Natural killer cell (primary cell): ENCODE measurements at places on chromosomes 12 and 14. TPM values are rescaled to one million over a fixed set of nuclear protein-coding genes. Genes with fewer than 3 reads are reported as not detected.

REC8 gene
- total RNA-seq = 138 TPM

ART4 gene
- total RNA-seq = not detected

C12orf57 gene
- 157 TPM for total RNA-seq

STAB2 gene
- not detected for total RNA-seq

GRCh38 chr14:25431211-25432076 is 381.5 kb upstream of the STXBP6 start:
- H3K4me3 ChIP-seq = no peak overlapping the region
- no peak for DNase-seq
- no peak overlapping the region for H3K27ac ChIP-seq
- H3K4me1 ChIP-seq = no peaks in the 10 kb centered on the region
- H3K27me3 ChIP-seq = no peaks in the 10 kb centered on the region

GRCh38 chr14:92846162-92846897 is 52.2 kb downstream of the GOLGA5 start:
- no peak overlapping the region for H3K4me3 ChIP-seq
- no peak overlapping the region for H3K27ac ChIP-seq
- H3K27me3 ChIP-seq = no peaks in the 10 kb centered on the region
- DNase-seq = no peak
- H3K36me3 ChIP-seq = peaks cover under 1% of the 10 kb centered on the region

- H3K4me1 ChIP-seq = peaks cover 23% of the 10 kb centered on the region
- peak overlapping the region; percentile 66 for H3K27ac ChIP-seq
- H3K36me3 ChIP-seq = no peaks in the 10 kb centered on the region
Observed at GRCh38 chr12:30795410-30796312, 40.9 kb upstream of the CAPRIN2 start.

- no peak overlapping the region for H3K27ac ChIP-seq
- H3K4me3 ChIP-seq = no peak overlapping the region
- no peaks in the 10 kb centered on the region for H3K36me3 ChIP-seq
- no peaks in the 10 kb centered on the region for H3K27me3 ChIP-seq
- no peaks in the 10 kb centered on the region for H3K4me1 ChIP-seq
Observed at GRCh38 chr12:114361545-114361944, 44.4 kb downstream of the TBX5 start.

DNA sequence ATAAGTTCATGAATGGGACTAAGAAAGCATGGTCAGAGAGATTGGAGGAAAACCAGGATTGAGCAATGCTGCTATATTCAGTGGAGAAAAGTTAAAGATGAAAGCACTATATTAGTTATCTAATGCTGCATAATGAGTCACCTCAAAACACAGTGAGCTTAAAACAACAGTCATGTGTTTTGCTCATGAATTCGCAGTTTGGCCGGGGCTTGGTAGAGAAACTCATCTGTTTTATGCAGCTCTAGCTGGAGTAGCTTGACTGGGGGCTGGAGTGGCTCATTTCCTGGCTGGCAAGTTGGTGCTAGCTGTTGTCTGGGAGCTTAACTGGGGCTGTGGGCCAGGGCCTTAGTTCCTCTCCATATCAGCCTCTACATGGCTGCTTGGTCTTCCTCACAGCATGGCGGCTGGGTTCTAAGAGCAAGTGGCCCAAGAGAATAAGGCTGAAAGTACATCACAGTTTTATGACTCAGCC is 90.1 kb downstream of the ADCK1 start:
- H3K27ac ChIP-seq = no peak overlapping the region
- H3K27me3 ChIP-seq = no peaks in the 10 kb centered on the region
- H3K4me3 ChIP-seq = no peak overlapping the region
- no peaks in the 10 kb centered on the region for H3K36me3 ChIP-seq
- H3K4me1 ChIP-seq = no peaks in the 10 kb centered on the region

- no peaks in the 10 kb centered on the region for H3K36me3 ChIP-seq
- H3K27me3 ChIP-seq = no peaks in the 10 kb centered on the region
- no peak overlapping the region for H3K27ac ChIP-seq
- H3K4me3 ChIP-seq = no peak overlapping the region
- no peak for DNase-seq
- no peaks in the 10 kb centered on the region for H3K4me1 ChIP-seq
Observed at GRCh38 chr12:28088566-28089272, 101.5 kb upstream of the CCDC91 start.
